Heart left ventricle (tissue), 16 donors: ENCODE measurements at places on chromosomes 7 and 10. TPM values are rescaled to one million over a fixed set of nuclear protein-coding genes. Genes with fewer than 3 reads are reported as not detected.

DNA sequence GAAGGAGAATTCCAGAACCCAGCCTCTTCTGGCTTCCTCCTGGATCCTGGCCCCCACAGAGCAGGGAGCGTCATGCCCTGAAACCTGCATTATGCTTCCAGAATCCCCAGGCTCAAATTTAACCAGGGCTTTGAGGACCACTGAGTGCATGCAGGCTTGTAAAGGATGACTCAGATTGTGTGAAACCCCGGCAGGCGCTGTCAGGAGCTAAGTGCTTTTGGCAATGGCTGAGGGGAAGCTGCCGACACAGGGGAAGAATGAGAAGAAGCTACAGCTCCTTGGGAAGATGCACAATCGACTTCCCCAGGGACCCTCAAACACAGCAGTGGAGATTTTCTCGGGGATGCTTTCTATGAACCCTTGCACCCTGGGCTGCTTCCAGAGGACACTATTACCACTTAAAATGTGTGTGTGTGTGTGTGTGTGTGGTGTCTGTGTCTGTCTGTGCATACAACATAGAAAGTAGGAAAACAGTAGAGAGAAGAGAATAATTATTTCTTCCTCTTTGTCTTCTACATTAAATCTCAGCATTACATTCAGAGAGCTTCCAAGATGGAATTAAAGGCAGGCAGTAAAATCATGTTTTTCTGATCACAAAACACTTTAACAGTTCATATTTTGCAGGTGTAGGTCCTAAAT is 183.5 kb upstream of the INHBA start:
- peak; percentile 49 for DNase-seq

LOXL4 gene
- 3.0 TPM for total RNA-seq

- no peak for DNase-seq
Measured at GRCh38 chr10:98074315-98074911, 44.0 kb upstream of the CRTAC1 start.

KMT2E gene
- total RNA-seq = 39.3 TPM

- no peak for DNase-seq
Measured at GRCh38 chr10:67262675-67263074, 336.8 kb downstream of the LRRTM3 start.

ARMC3 gene
- total RNA-seq = not detected

DNA sequence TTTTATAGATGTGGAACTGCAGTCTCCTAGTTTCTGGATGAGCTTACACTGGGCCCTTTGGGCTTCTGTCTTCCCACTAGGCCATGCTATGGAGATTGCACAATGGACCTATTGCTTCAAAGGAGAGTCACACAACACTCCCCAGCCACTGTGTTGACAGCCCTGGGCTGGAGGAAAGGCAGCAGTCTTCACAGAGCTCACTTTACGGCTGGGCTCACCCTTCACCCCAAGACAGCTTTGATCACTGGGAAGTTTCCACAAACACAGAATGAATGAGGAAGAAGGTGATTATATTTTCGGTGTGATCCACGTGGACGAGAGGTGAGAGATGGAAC is 92.7 kb upstream of the GDF10 start:
- no peak for DNase-seq

SAMD9 gene
- 2.3 TPM for total RNA-seq

DNA sequence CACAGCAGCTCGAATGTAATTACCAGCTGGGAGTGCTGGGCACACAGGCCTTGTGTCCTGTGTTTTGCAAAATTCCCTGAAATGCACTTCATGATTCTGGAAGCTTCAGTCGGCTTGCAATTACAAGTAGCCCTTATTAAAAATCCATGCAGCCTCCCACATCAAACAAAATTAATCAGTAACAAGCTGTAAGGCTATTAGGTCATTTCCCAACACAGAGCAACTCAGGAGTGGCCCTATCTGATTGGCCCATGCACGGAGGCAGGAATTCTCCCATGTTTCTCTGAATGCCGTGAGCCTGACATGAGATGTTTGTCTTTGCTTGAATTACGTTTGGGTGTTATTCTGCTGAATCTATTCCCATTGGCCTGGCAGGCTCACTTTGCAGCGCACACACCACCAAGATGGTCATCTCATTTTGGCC is 36.9 kb downstream of the FOXL3 start:
- no peak for DNase-seq

DNA sequence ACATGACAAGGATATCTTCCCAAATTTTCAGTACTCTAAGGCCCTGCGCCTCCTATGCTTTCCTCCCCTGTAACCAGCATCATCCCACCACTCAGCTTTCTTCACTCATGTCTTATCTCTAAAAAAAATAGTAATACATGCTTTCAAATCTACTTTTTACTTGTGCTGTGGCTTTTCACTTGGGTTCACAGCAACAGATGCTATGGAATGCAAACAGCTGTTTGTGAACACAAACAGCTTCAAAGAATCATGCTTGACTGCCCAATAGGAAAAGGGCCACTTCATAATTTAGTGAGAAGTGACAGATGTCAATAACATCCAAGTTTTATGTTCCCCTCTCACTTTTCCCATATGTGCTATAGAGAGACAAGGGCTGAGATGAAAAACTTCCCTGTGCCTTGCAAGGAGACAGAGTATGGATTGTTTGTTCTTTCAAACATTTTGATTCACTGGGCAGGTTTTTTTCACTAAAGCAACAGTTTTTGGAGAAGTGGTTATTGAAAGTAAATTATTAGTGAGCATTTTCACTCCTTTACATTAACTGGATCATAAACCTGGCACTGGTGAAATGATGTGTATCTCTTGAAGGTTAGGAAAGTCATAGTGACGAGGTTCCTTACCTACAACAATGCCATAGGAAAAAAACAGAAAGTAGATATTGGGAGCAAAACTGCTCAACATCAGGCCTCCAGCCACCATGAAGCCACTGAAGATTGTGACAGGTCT is 37.3 kb downstream of the SLC16A9 start:
- DNase-seq = no peak

- no peak for DNase-seq
Measured at GRCh38 chr10:45555795-45556194, 116.8 kb downstream of the ZFAND4 start.

GRCh38 chr10:4691776-4692175 is 134.2 kb upstream of the AKR1E2 start:
- no peak for DNase-seq

LRRD1 gene
- total RNA-seq = not detected

DNA sequence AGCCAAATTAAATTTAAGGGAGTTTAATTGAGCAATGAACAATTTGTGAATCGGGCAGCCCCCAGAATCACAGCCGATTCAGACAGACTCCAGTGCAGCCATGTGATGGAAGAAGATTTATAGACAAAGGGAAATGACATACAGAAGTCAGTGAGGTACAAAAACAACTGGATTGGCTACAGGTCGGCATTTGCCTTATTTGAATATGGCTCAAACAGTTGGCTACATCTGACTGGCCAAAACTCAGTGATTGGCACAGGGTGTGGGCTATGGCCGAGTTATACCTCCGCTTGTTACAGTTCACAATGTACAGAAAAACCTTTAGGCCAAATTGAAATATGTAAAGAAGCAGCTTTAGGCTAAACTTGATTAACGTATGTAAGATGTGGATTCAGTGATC is 30.8 kb upstream of the EIF4H start:
- no peak for DNase-seq

RAPGEF5 gene
- total RNA-seq = 15.5 TPM

ZNF398 gene
- 7.6 TPM for total RNA-seq

DNA sequence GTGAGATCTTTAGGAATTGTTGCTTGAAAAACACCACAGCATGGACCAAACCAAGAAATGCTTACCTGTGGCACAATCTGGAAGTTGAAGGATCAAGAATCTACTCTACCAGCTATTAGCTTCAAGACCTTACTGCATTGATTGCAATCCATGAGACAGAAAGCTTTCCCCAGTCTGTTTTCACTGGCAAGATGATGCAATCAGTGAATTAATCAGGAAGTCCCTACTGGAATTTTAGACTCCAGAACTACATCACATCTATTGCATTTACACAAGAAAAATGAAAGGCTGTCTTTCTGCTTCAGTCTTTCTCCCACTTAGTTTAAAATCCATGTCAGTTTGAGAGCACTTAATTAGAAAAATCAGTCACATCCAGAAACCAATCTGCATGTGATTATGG is 191.7 kb downstream of the TFEC start:
- DNase-seq = no peak

DNA sequence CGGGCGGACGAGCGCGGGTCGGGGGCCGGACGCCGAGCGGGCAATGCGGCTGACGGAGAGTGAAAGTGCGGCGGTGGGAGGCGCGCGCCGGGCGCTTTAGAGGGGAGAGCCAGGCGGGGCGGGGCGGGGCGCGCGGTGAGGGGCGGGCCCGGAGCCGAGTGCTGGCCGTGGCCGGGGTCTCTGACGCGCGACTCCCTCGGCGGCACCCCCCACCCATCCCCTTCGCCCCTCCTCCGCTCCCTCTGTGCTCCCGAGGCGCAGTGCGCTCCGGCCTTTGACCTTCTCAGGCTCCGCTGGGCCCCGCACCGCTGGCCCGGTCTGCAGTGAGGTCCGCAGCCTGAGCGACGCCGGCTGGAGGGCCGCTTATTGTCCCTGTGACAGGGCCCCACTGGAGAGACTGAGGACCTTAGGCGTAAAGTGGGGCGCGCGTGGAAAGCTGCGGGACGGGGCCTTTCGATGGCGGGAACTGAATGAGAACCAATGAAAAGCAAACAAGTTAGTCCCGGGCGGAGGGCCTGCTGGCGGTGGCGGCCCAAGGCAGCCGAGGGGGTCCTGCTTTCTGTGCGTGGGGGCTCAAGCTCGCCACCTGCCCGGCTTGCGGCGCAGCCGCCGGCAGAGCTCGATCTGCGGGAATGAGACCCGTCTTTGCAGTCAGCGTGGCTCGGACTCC is at the start of gene CXCL12:
TSS of gene CXCL12 (minus strand) at position 72 of the 670 bp plus-strand sequence. CDS start 92 bp downstream, outside the sequence.
- DNase-seq = peak; percentile 72

GRCh38 chr10:36114913-36115312 is 472.8 kb upstream of the FZD8 start:
- no peak for DNase-seq

DNA sequence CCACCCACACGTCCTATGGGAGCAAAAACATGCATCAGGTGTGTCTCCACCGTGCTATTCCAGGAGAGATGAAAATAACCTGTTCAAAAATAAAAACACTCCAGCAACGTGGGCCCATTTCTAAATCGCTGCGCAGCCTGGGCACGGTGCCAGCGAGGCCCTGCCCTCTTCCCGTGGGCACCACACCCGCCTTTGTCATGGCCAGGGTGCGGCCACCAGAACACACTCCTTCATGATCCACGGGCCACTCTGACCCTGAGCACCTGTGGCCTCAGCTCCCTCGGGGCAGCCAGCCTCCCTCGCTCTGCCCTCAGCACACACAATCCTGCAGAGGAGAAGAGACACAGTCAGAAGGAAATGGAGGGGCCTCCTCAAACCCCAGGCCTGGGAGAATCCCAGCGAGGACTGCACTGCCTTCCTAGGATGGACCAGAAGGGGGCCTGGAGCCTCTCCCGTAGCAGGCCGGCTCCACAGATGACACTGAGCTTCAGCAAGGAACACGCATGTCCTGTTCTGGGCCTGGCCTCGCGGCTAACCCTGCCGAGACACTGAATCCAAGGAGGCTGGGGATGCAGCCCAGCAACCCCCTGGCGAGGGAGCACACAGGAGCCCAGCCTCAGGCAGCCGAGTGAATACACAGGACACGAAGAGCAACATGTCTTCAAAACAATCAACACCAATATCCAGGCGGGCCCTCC is 169.0 kb downstream of the MAD1L1 start:
- DNase-seq = peak; percentile 64

- DNase-seq = no peak
Measured at GRCh38 chr10:70048030-70048723, 4.5 kb upstream of the MACROH2A2 start.

DNA sequence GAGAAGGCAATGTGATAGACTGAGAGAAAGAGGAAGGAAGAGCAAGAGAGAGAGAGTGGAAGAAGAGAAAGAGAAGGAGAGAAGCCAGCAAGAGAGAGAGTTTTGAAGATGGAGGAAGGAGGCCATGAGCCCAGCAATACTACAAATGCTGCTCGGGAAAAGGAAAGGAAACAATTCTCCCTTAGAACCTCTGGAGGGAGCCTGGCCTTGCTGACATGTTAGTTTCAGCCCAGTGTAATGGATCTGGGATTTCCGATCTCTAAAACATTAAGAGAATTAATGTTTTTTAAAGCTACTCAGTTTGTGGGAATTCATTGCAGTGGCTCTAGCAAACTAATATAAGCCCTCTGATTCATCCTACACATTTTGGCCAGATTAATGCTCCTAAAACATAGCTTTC is 206.8 kb upstream of the MTPN start:
- no peak for DNase-seq

ZNF804B gene
- total RNA-seq = not detected

DNA sequence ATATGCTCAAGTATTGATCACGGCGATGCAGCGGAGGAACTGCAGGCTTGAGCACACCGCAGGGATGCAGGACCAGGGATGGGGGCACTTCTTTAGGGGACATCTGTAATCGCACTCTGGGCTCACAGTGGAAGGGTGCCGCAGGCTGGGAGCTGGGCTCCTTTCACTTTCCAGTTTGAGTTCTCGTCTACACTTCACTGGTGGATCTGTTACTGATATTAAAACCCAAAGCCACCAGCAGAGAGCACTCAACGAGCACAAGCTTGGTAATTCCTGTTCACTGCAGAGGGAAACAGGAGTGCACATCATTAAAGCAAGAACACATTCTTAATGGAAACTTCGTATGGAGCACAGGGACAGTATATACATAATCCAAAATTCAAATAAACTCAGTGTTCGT is 91.3 kb downstream of the PARD3 start:
- DNase-seq = peak; percentile 40

- DNase-seq = no peak
Measured at GRCh38 chr10:73459683-73460314, 26.4 kb upstream of the MSS51 start.

GRCh38 chr7:48168159-48168558 is 3.1 kb upstream of the ABCA13 start:
- DNase-seq = no peak

- DNase-seq = no peak
Measured at GRCh38 chr10:42885491-42886270, 103.1 kb downstream of the BMS1 start.

GRCh38 chr10:66833861-66834260 is 92.0 kb upstream of the LRRTM3 start:
- DNase-seq = no peak

DCLRE1A gene
- 8.5 TPM for total RNA-seq

ITIH5 gene
- 4.9 TPM for total RNA-seq

DNA sequence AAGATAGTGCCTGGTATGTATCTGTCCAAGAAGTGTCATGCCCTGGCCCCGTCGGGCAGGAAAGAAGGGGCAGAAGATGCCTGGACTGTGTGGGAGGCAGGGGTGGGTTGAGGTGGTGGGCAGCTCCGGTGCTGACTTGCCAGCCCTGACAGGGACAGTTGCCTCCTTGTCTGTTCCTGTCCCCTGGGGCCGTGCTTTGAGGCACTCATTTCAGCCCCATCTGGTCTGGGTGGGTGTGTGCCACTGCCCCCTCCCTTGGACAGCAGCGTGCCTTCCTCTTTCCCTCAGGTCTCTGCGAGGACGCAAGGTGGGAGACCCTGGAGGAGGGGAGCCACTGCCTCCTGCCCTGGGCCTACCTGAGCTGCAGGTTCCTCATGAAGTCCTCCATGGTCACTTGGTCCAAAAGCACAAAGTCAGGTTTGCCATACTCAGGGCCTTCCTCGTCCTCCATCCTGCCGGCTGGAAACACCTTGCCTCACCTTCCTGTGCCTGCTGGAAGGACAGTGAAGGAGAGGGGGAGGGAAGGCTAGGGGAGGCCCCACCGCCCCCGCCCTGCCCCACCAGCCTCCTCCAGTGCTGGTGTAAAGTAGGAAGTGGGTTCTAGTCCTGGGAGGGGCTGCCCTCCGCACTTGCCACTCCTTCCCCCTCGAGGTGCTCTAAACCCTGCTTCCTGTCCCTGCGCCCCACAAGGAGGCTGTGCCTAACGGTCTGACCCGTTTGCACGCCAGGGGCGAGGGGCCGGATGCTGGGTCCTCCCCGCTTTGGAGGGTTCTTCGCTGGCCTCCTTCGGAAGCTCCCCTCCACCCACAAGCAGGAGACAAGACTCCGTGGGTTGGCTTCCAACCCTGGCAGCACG is at the start of gene MYO1G:
TSS of gene MYO1G (minus strand) at position 505 of the 856 bp plus-strand sequence. CDS start at position 451, 54 bp downstream.
- DNase-seq = peak; percentile 56
